ENCODE measurements at places on chromosomes 3 and 15.

DNA sequence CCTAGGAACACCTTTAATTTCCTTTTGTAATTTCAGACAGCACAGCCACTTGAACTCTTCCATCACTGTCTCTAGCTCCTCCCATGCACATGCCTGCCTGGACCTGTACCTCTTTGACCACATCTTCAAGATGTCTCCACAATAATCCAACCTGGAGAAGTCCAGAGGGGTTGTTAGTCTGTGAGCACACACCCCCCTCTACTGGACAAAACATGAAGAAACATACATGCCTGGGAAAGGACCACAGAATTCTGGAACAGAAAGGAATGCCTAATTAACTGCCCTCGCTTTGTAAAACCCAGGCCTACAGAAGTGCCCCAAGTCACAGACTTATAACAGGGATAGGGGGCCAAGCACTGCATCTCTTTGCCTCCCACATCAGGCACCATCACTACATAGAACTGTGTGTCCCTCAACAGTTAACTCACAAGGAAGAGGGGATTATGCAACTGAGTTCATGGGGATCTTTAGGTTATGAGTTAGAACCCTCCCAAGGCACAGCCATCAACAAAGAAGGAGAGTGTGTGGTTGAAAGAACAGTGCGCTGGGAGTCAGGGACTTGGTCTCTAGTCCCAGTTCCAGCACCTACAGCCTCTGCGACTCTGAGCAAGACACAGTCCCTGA lies 61.7 kb downstream of the FMN1 start:
- no peak for DNase-seq

DNA sequence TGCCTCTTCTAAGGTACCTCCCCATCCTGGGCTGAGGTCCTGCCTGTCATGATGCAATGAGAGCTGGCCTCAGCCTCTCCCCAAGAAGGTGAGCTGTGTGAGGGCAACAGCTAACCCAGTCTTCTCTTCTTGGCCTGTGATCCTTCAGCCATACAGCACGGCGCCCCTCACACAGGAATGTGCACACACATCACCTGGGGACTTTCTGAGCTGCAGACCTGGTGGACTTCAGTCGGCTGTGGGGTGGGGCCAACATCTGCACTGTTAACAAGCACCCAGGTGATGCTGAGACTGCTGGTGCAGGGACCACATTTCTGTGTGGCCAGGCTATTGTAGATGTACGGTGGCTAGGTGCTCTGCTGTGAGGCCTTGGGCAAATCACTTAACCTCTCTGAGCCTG lies 14.5 kb downstream of the HCN4 start:
- DNase-seq: no peak

GRCh38 chr15:25727867-25728600 lies 135.1 kb downstream of the ATP10A start:
- DNase-seq: no peak

DNA sequence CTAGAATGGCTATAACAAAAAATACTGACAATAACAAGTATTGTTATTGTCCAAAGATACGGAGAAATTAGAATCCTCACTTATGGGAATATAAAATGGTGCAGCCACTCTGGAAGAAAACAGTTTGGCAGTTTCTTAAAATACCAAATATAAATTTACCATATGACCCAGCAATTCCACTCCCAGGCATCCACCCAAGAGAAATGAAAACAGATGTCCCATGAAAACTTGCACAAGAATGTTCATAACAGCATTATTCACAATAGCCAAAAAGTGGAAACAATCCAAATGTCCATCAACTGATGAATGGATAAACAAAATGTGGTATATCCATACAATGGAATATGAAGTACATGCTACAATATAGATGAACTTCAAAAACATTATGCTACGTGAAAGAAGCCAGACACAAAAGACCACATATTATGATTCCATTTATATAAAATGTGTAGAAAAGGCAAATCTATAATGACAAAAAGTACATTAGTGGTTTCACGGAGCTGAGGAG lies 9.4 kb downstream of the AAGAB start:
- no peak for DNase-seq

GRCh38 chr3:147729641-147730040 lies 320.5 kb downstream of the ZIC1 start:
- DNase-seq: no peak

DNA sequence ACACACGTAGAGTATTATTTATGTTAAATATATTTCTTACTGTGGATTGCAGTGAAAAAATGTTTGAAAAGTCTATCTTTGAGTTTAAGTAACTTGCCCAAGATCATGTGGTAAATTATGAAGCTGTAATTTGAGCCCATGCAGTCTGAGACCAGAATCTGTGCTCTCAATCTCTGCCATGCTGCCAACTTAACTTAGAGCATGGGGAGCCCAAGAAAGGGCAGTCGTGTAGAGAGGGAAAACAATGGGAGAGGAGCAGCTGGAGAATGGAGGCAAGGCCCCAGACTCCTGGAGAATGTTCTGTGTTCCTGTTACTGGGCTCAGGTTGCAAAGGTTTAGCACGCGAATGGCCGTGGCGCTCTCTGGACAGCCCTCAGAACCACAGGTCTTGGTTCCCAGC lies 311.6 kb upstream of the RASGRP1 start:
- no peak for DNase-seq

GRCh38 chr15:29031502-29032228 lies 145.9 kb downstream of the APBA2 start:
- DNase-seq: no peak

GRCh38 chr3:195582947-195583346 lies 793 bp downstream of the APOD start:
- no peak for DNase-seq

GRCh38 chr3:116058844-116059243 lies 386.4 kb downstream of the LSAMP start:
- DNase-seq: no peak

DNA sequence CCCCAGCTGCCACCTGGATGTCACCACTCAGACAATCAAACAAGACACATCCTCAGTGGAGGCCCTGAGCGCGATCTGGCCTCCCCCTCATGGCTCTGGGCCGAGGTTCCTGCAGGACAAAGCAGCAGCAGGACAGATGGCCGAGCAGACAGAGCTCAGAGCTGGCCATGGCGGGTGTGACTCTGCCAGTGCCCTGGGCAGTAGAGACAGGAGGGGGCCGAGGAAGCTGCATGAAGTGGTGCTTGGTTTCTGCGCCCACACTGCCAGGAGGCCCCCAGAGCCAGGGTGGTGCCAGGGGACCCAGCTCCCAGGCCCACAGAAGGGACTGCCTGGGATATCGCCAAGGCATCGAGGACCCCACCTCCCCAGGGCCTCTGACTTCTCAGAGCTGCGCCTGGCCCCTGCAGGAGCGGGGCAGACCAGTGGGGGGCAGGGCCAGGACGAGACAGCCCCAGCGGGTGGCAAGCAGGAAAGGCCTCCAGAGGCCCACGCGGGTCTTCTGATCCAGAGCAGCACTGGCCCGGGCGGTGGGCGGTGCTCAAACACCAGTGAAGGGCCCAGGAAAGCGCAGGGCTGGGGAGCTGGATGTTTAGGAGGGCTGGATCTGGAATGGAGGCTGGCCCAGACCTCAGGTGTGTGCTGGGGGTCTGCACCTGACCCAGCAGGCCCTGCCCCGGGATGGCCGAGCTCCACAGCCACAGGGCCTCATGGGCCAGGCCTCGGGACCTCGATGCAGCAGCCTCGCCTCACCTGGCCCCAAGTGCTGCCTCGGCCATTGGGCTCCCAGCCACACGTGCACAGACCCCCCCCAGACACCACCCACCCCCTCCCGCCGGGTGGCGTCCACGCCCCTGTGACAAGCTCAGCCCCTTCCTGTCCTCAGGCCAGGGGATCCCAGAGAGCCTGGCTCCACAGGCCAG lies 76.0 kb downstream of the GOLGA8G start:
- no peak for DNase-seq

- no peak for DNase-seq
Observed at GRCh38 chr15:76982756-76983155, 12.2 kb upstream of the PSTPIP1 start.

DNA sequence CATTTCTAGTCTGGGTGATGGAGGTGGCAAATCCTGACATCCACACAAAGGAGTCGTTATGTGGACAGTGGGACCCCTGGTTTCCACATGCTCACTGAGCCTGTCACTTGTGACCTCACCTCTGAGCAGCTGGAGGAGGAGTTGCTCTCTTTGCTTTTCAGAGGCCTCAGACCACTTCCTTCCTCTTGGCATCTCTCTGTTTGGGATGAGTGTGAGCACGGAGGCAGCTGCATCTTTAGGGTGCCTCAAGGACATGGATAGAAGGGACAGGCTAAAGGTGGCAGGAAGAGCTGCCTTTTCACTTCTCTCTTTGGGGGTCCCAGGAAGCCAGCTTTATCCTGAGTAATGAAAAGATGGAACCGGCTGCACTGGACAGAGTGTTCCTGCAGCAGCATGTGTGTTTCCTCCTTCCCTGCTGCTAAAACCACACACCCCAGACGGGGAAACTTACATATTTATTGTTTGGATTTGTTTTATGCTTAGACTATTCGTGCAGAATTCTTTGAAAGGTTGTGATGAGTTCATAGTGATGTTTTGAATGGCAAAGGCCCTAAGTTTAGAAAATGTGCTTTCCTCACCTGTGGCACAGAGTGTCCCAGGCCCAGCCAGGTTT lies 31.8 kb downstream of the GPR171 start:
- no peak for DNase-seq

DNA sequence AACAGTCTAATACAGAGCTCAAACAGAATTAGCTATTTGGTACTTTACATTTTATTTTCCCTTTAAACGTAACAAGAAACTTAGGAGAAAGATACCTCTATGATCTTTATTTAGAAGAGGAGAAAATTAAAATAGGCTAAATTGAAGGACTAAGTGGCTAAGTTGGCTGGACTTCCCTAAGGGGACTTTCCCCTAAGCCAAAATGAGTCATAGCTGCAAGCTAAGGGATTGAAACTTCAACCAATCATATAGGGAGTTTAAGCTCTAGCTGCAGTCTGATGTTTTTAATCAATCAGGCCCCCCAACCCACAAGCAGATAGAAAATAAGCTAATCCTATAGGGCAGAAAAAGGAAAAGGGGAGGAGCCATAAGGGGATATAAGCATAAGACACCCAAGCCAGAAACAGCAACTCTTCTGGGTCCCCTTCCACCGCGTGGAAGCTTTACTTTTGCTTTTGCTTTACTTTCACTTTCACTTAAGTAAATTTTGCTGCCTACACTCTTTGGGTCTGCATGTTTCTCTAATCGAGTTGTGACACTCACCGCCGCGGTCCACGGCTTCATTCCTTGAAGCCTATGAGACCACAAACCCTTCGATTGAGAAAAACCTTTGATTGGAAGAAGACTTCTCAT lies 1108.5 kb upstream of the EPHA6 start:
- DNase-seq: no peak

GRCh38 chr3:31223278-31223677 lies 309.4 kb upstream of the STT3B start:
- DNase-seq: no peak

DNA sequence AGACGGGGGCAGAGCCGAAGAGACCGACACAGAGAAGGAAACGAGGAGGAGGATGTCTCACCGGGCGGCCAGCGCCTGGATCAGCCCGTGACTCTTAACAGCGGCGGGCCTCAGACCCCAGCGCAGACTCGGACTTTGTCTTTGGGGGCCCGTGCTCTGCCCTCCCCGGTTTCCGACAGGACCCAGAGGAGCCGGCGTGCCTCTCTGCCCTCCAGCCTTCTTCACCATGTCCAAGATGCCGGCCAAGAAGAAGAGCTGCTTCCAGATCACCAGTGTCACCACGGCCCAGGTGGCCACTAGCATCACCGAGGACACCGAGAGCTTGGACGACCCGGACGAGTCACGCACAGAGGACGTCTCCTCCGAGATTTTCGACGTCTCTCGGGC lies 1.0 kb downstream of the TSC22D2 start:
- DNase-seq: no peak

- DNase-seq: no peak
Observed at GRCh38 chr3:196810963-196811581, 56.6 kb upstream of the SENP5 start.

- DNase-seq: no peak
Observed at GRCh38 chr3:62562017-62562416, 188.7 kb upstream of the FEZF2 start.
